ENCODE measurements at places on chromosomes 5 and 9. TPM values are rescaled to one million over a fixed set of nuclear protein-coding genes. Genes with fewer than 3 reads are reported as not detected.

GRCh38 chr9:116223926-116224325, 70.3 kb downstream of the PAPPA start:
- peak; percentile 41 for DNase-seq

GRCh38 chr9:95082401-95083084, 235.0 kb downstream of the FANCC start:
- no peak for DNase-seq

NUDT12 gene
- 12.0 TPM for total RNA-seq

GRCh38 chr5:935510-936084, 42.9 kb downstream of the TRIP13 start:
- no peak for DNase-seq

TERT gene
- not detected for total RNA-seq

PCDHGB5 gene
- 18.6 TPM for total RNA-seq

DNA sequence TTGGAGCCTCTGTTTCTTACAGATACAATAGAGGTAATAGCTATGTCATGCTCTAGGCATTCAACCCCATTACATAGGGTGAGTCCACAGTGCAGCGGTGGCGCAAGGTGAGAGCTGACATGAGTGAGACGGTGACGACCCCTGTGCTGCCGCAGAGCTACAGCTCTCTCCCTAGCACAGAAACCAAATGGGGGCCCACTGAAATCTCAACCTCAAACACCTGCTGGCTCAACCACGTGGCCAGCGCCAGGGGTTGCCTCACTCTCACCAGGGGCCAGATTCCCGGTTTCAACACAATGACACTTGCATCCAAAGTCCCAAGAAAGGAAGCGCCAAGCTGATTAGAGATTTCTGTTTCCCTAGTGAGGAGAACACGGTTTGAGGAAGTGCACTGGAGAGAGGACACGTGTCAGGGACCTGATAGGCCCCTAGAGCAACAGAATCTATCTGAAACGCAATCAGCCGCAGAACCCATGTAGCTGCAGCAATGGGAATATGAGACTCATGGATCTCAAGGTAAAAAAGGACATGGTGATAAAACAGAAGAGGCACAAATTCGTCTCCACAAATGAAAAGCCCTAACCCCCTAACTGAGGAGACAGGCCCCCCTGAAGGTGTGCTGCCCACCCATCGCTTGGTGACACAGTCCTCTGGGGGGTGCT, 114.3 kb downstream of the CRB2 start:
- DNase-seq: no peak

GRCh38 chr9:136614967-136615623, 47.6 kb upstream of the EGFL7 start:
- no peak for DNase-seq

GRCh38 chr9:77442436-77442835, 205.7 kb downstream of the GNA14 start:
- DNase-seq: no peak

DNA sequence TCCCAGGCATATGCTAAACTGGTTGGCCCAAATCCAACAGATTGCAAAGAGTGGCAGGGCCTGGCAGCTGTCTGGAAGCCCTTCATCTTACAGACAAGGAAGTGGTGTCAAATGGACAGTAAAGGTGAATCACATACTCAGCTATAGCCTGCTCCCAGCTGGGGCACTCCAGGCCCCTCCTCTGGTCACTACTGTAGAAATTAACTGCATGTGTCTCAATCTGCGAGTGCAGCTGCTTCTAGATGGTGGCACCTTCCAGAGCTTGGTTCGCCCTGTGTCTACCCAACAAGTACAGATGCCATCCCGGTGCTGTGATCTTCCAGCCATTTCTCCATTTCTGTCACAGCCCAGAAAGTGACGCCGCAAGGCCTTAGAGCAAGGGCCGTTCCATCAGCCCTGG, 50.2 kb downstream of the OTULIN start:
- peak; percentile 36 for DNase-seq

DNA sequence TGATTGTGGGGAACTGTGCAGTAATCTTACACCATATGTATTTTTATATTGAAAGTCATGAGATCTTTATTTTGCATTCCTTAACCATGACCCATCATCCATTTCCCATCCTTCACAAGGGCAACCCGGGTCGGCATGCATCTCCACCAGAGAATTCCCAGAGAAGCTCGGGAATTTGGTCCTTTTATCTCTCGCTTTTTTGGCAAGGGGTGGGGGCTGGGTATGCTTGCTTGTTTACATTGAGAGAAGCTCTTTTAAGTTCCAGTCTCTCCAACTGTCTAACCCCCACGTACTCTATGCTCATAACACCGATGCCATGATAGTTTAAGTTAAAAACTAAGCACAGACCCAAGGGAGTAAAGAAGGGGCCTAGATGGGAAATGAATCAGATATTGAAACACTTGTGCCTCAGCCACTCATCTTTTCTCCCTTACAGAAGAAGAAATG, 109.9 kb upstream of the NFIB start:
- peak; percentile 38 for DNase-seq

TUT7 gene
- 21.3 TPM for total RNA-seq

PCDHGA2 gene
- total RNA-seq: 7.0 TPM

DNA sequence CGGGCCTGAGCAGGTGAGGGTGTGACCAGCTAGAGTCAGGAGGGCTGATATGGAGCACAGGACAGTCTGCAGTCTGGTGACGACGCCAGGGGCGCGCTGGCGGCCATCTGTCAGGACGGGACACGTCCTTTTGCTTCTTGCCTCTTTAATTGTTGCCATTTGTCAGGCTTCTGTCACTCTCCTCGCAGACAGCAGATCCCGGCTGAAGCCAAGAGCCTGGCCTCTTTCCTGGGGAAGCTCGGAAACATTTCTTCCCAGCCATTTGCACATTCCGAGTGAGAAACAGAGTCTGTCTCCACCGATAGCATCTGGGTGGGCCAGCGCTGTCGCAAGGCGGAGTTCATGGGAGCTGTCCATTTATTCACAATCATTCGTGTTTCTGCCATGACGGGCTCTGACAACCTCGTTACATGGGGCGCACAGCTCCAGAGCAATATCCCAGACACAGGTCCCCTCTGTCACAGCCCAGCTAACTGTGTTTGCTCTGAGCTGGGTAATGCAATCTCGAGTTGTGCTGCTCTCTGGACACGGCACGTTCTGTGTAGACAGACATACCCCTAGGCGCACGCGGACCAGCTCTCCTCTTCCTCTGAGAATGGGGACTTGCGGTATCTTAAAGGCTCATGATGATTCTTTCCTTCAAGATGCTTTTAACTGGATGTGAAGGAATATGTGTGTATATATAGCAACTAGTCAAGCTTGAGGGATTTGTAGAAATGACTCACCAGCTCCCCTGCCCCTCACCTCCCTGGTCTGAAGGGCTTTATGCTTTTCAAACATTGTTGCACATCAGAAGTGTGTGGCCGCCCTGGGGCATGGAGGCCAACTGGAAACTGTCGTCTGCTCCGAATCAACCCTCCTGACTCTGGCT, 105.3 kb upstream of the FCN2 start:
- peak; percentile 92 for DNase-seq

DNA sequence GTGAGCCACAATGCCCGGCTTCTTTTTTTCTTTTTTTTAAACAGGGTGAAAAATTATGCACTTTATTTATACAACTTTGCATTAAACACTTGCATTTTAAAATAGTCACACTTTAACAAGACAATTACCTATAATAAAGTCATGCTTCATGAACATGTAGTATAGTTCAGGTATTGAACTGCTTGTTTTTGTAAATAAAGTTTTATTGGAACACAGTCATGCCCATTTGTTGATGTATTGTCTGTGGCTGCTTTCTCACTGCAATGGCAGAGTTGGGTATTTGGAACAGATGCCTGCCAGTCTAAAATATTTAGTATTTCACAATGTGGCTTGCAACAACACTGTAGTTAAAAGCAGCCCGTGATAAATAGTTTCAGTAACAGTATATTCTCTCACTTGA, 32.8 kb upstream of the CCL21 start:
- DNase-seq: no peak
